ENCODE measurements at places on chromosomes 4 and X.

- H3K4me1 ChIP-seq, result no peaks in the 10 kb centered on the region
- no peak overlapping the region for H3K27ac ChIP-seq
- no peak overlapping the region for H3K4me3 ChIP-seq
- H3K36me3 ChIP-seq, result no peaks in the 10 kb centered on the region
Observed at GRCh38 chr4:127525608-127526007, 107.1 kb upstream of the INTU start.

DNA sequence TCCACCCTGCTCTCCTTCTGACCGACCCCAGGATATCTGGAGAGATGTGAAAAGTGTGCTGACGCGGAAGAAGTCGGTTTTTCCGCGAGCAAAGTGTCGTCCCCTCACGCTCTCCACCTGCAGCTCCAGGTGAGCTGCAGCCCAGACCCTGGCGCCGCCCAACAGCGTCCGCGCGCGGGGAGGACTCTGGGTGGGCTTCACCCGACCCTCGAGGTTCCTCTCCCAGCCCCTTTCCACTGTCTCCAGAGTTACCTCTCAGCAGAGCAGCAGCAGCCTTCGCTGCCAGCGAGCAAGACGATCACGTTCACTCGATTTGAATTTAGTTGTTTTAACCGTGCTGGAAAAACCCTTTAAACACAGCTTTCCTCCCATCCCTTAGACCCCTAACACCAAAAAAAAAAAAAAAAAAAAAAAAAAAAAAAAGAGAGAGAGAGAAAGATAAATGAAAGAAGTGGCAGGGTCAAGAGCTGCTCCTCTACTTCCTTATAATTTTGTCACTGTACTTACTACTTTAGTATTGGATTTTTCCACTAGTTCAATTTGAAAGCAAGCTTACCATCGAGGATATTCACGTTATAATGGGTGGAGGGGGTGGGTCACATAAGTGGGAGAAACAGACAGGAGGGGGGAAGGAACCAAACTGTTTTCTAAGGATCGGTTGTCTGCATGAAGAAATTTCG lies 758 bp upstream of the NR3C2 start:
- H3K4me3 ChIP-seq, result peak overlapping the region; percentile 48
- DNase-seq, result no peak
- no peaks in the 10 kb centered on the region for H3K36me3 ChIP-seq
- no peak overlapping the region for H3K27ac ChIP-seq
- H3K4me1 ChIP-seq, result no peaks in the 10 kb centered on the region

- DNase-seq, result no peak
- H3K36me3 ChIP-seq, result no peaks in the 10 kb centered on the region
- H3K4me3 ChIP-seq, result no peak overlapping the region
- H3K27me3 ChIP-seq, result no peaks in the 10 kb centered on the region
Observed at GRCh38 chr4:59503731-59504130, 1696.4 kb upstream of the ADGRL3 start.

DNA sequence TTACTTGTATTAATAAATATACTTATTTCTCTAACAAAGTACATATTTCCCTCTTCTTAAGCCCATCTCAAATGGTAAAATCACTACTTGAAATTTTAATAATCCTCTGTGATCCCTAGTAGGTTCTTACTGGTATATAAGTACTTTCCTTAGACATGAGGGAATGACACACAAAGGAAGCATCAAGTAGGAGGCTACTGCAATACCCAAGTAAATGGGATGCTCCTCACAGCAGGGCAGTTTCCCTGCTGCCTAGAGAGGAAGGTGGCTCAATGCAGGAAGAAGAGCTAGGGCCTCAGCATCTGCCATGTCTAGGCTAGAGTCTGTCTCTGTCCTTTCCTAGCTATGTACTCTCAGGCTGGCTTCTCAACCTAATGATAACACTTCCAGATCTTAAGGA lies 122.1 kb upstream of the DIPK2B start:
- H3K4me1 ChIP-seq, result peaks cover 8% of the 10 kb centered on the region
- H3K36me3 ChIP-seq, result no peaks in the 10 kb centered on the region
- peak overlapping the region; percentile 71 for H3K27ac ChIP-seq
- DNase-seq, result no peak

DNA sequence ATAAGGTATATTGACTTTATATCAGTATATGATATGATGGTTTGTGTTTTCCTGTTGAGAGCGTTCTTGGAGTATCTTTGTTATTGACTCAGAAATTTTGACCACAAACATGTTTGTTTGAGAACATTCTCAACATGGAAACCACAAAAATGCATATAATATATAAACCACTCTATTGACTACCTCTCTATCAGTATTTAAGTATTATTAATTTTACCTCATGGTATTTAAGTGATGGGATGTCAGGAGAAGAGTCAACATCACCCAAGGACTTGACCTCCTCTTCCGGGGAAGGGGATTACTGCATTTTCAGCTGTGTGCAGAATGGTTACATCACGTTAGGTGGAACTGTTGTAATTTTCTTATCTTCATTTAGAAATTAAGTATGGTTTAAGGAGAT lies 54.3 kb upstream of the PUDP start:
- H3K4me3 ChIP-seq, result no peak overlapping the region
- H3K27me3 ChIP-seq, result no peaks in the 10 kb centered on the region
- H3K27ac ChIP-seq, result no peak overlapping the region
- H3K4me1 ChIP-seq, result no peaks in the 10 kb centered on the region
- H3K36me3 ChIP-seq, result no peaks in the 10 kb centered on the region
- DNase-seq, result no peak

GRCh38 chr4:141077611-141078225 lies 55.6 kb downstream of the RNF150 start:
- no peaks in the 10 kb centered on the region for H3K27me3 ChIP-seq
- H3K27ac ChIP-seq, result no peak overlapping the region
- H3K36me3 ChIP-seq, result no peaks in the 10 kb centered on the region
- H3K4me3 ChIP-seq, result no peak overlapping the region
- no peak for DNase-seq

- DNase-seq, result no peak
- no peaks in the 10 kb centered on the region for H3K27me3 ChIP-seq
- no peaks in the 10 kb centered on the region for H3K4me1 ChIP-seq
- no peak overlapping the region for H3K4me3 ChIP-seq
Observed at GRCh38 chr4:155615081-155615887, 51.4 kb upstream of the GUCY1A1 start.

- no peak for DNase-seq
- no peak overlapping the region for H3K27ac ChIP-seq
- H3K4me3 ChIP-seq, result no peak overlapping the region
- no peaks in the 10 kb centered on the region for H3K27me3 ChIP-seq
- H3K4me1 ChIP-seq, result no peaks in the 10 kb centered on the region
- no peaks in the 10 kb centered on the region for H3K36me3 ChIP-seq
Observed at GRCh38 chr4:28565396-28565795, 1704.8 kb downstream of the STIM2 start.

All from RWPE2 (cell line).